ENCODE measurements at places on chromosomes 3 and 15.
A peak's percentile ranks its signal among the peaks of the same experiment; 100 is the strongest.

DNA sequence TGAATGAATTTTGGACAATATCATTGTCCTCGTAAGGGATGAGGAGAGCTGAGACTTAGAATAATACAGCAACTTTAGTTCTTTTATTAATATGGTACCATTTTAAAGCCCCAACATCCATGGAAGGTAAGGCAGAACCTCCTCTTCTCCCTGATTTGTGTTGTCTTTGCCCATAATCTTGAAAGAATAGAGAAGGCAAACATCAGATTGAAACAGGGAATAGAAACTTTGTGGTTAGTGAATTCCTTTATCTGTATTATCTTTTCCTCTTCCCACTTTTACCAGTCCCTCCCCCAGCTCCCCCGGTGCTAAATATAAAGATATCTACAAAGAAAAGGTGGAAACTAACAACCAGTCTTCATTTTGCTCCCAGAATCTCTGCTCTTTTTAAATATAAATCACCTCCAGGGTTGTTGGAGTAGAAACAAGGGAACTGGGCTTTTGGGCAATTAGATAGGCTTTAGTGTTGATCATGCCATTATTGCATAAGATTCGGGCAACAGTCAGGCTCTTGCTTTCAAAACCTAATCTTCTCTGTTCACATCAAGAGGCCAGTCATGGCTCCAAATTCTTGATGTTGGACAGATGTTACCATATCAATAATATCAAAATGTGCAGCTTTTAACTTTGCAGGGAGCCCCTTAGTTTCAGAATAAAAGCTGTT is 32.5 kb downstream of the ITPR1 start:
- DNase-seq, result no peak

GRCh38 chr3:125442506-125442905 is 67.4 kb upstream of the ZNF148 start:
- no peak for DNase-seq

GRCh38 chr3:107263269-107264021 is 113.8 kb upstream of the CCDC54 start:
- no peak for DNase-seq

GRCh38 chr3:11541321-11542303 is 102.1 kb downstream of the VGLL4 start:
- no peak for DNase-seq

GRCh38 chr15:101242160-101242998 is 9.5 kb downstream of the CHSY1 start:
- DNase-seq, result no peak

DNA sequence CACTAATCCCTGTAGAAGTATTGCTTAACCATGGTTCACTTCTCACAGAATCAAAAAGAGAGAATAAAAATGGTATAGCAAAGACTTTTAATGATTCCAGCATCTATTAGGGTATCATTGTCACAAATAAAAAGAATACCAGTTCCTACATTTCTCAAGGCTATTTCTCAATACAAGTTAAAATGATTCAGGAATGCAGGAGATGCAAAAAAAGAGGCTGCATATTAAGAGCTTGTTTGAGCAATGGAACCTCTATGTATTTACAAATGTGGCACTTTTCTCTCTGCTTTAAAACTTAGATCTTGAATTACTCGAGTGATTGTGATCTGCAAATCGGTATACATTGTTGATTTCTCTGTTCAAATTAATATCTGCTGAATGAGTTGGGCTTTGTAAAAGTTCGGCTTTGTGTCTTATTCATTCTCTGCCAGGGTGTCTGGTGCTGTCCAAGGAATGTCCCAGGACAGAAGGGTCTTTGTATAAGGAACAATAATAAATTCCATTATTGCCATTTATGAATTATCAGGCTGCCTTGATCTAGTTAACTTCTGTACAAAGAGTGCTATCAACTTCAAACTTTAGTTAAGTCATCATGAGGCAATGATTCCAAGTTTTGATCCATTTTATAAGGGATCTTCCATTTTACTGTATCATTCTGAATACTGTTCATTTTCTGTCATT is 364.2 kb downstream of the RBMS3 start:
- DNase-seq, result no peak

DNA sequence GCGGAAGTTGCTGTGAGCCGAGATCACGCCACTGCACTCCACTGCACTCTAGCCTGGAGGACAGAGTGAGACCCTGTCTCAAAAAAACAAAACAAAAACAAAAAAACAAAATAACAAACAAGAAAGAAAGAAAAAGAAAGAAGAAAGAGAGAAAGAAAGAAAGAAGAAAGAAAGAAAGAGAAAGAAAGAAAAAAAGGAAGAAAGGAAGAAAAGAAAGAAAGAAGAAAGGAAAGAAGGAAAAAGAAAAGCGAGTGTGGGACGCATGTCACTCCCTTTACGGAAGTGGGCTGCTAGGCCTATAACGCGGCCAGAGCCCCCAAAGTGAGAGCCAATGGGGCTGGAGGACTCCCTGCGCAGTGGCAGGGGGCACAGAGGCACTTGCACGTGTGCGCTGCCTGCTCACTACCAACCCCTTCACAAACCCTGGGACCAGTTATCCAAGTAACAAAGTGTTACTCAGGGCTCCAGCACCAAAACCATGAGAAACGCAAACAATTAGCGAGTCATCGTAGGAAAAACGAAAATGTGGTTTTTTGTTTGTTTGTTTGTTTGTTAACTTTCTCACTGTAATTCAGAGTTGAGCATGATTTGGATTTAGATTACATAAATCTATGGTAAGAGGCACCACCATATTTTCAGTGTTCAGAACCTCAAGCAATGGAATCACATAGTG is 40.8 kb upstream of the ATP1B3 start:
- no peak for DNase-seq

DNA sequence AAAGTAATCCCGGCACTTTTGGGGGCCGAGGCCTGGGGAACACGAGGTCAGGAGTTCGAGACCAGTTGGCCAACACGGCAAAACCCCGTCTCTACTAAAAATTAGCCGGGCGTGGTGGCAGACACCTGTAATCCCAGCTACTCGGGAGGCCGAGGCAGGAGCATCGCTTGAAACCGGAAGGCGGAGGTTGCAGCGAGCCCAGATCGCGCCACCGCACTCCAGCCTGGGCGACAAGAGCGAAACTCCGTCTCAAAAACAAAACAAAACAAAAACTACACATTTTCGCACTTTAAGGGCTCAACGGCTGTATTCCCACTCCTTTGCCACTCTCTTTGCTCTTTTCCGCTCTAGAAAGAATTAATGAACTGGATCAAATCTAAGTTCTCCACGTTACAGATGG is 763 bp upstream of the TRNT1 start:
- no peak for DNase-seq

- no peak for DNase-seq
Observed at GRCh38 chr15:71066983-71067382, 48.3 kb upstream of the THSD4 start.

GRCh38 chr15:63456258-63456657 is 48.1 kb upstream of the USP3 start:
- no peak for DNase-seq

- no peak for DNase-seq
Observed at GRCh38 chr15:78306176-78306774, 6.9 kb upstream of the SKIC8 start.

GRCh38 chr3:22372292-22373062 is 621.5 kb upstream of the ZNF385D start:
- DNase-seq, result peak; percentile 38

- DNase-seq, result no peak
Observed at GRCh38 chr15:52609593-52609992, 40.8 kb upstream of the ARPP19 start.
